Amniotic epithelial cell (primary cell): ENCODE measurements at places on chromosomes 1 and 21.

- DNase-seq = peak; percentile 3
Measured at GRCh38 chr1:111577814-111578213, 41.8 kb upstream of the RAP1A start.

GRCh38 chr1:37294529-37294928 is 179.9 kb upstream of the ZC3H12A start:
- DNase-seq = no peak

- no peak for DNase-seq
Measured at GRCh38 chr1:116424863-116425262, 51.8 kb downstream of the ATP1A1 start.

DNA sequence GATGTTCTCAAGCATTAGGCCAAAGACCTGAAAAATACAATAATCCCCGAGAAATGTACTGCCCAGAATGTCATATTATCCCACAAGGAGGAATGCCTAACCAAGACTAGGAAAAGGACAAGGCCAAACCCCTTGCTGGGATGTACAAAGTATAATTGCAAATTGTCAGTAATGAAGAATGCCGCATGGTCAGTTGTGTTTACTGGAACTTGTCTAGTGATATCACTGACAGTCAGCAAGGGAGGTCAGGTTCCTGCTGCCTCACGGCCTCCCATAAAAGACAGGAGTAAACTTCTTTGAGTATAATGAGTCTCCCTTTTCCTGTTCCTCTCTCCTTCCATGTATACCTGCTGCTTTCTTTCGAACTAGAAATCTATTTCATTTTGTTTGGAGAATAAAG is 222.8 kb downstream of the RHOU start:
- DNase-seq = peak; percentile 91

- DNase-seq = no peak
Measured at GRCh38 chr1:224182057-224182865, 779 bp upstream of the DEGS1 start.

GRCh38 chr21:20729376-20729775 is 268.8 kb upstream of the NCAM2 start:
- peak; percentile 53 for DNase-seq

DNA sequence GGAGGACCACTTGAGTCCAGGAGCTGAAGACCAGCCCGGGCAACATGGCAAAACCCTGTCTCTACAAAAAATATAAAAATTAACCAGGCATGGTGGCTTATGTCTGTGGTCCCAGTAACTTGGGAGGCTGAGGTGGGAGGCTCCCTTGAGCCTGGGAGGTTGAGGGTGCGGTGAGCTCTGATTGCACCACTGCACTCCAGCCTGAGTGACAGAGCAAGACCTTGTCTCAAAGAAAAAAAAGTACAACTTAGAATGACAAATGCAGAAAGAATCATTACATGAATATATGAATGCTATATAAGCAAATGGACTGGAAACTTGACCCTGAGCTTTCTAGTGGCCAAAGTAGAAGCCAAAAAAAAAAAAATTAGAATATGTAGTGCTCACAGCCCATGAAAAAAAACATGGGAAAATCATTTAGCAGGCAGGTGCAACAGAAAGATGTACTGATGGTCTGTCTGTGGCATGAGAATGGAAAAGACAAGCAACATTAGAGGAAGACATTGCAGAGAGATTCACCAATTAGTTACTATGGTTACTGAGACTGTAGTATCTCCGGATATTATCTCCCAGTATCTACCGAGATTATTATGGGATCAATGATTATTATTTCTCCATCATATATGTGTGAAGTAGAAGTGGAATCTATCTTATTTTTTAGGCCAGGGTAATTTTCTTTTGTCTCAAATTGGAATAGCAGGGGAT is 19.2 kb downstream of the ELAPOR1 start:
- no peak for DNase-seq

DNA sequence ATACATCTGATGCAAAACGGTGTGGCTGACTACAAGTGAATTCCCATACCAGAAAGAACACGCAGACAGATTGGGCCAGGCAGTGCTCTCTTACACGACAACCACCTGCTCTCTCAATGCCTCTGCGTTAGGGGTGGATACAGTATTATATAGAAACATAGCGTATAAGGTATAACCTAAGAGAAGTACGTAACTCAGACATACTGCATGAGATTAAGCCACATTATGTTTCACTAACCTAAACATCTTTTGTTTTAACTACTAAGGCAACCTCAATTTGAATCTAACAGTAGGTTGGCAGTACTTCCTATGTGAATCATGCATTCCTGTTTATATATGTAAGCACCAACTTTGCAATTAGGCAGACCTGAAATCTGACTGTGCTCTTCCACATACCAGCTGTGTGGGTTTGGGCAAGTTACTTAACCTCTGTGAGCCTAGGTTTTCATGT is 58.1 kb upstream of the COA6 start:
- peak; percentile 69 for DNase-seq

DNA sequence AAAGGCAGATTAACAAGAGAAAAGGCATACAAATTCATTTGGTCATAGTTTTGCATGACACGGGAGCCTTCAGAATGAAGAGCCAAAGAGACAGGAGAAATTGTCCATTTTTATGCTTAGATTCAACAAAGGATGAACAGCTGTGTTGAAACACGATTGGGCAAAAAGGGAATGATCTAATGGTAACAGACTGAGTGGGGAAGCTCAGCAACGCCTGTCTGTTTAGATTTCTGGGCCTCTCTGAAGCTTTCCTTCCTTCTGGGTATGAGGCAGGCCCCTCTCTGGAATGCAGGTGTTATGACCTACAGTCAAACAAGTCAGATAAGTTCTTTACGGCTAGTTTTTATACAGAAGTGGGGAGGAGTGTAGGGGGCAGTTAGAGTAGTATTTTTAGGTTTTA is 154.6 kb downstream of the RGS7 start:
- DNase-seq = no peak
